Adipocyte (in vitro differentiated cells): ENCODE measurements at places on chromosomes 7 and 10.

- DNase-seq: peak; percentile 78
Measured at GRCh38 chr7:134448356-134449229, 10.3 kb downstream of the AKR1B1 start.

- DNase-seq: no peak
Measured at GRCh38 chr7:158129037-158130022, 458.3 kb downstream of the PTPRN2 start.

DNA sequence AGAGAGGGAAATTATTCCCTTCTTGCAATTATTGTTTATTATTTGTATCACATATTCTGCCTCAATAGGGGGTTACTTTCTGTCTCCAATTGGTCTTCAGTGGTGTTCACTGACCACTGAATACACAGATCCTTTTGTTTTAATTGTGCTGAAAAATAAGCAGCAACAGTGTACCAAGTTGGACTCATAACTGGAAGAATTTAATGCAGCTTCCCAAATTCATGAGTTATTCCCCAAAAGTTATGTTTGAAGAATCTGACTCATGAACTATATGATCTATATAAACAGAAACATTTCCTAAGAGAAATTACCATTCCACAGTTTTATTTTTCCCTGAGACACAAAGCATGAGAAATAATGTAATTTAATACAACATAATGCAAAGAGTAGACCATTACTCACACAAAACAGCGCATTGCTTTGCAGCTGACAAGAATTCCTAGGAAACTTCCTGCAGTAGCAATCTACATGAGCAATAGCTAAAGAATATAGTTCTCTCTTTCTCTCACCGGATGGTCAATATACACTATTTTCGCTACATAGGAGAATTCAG lies 479.2 kb downstream of the HTR7 start:
- peak; percentile 46 for DNase-seq

DNA sequence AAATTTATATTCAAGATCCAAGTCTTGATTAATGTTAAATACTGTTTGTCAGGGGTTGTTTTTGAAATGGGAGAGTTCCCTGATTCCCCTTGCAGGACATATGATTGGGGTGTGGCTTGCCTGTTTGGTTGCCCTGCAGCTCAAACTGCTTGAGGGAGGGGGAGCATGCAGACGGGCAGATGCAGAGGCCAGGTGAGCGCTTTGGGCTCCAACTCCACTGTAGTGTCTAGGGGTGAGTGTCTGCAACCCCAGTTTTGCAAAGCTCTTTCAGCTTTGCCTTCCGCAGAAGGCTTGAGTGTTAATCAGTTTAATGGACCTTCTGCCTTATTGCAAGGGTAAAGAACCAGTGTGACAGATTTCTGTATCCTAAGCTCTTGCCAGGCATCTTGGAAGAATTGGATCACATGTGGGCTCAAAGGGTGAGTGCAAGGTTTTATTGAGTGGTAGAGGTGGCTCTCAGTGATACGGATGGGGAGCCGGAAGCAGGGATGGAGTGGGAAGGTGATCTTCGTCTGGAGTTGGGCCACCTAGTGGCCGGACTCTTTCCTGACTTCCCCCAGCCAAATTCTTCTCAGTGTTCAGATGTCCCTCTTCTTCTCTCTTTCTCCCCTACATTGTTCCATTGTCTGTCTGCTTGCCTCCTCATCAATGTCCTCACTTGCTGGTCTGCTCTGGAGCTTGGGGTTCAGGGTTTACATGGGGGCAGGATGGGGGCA lies 479.7 kb downstream of the ATRNL1 start:
- no peak for DNase-seq

DNA sequence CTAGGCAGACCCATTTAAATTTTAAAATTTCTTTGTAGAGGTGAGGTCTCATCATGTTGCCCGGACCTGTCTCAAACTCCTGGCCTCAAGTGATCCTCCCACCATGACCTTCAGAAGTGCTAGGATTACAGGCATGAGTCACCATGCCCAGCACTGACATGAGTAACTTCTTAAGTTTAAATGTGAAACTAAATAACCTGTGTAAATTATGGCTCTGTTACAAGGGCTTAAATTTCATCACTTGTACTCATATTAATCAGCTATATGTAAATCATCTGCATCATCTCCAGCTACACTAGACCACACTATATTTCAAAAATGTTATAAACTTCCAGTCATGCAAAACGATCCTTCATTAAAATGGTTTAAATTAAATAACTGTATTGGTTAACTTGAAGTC lies 56.1 kb downstream of the ATAD1 start:
- peak; percentile 60 for DNase-seq

DNA sequence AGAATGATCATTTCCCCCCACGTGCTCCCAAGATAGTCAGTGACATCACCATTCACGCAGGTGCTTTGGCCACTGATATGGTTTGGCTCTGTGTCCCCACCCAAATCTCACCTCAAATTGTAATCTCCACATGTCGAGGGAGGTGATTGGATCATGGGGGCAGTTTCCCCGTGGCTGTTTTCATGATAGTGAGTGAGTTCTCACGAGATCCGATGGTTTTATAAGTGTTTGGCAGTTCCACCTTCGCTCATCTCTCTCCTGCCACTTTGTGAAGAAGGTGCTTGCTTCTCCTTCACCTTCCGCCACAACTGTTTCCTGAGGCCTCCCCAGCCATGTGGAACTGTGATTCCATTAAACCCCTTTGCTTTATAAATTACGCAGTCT lies 205.4 kb upstream of the SH2B2 start:
- DNase-seq: no peak
